Pancreas (tissue), 10 donors: ENCODE measurements at places on chromosomes 5 and 9. TPM values are rescaled to one million over a fixed set of nuclear protein-coding genes. Genes with fewer than 3 reads are reported as not detected.

The FGF18 gene
- total RNA-seq = 0.97 TPM

The C5orf34 gene
- total RNA-seq = 0.25 TPM

The GPRIN1 gene
- 0.41 TPM for total RNA-seq

The ARHGEF37 gene
- 13.6 TPM for total RNA-seq

The SLC36A3 gene
- not detected for total RNA-seq

The PRSS3 gene
- total RNA-seq = 341 TPM

The ACTBL2 gene
- total RNA-seq = not detected

The EGFL7 gene
- total RNA-seq = 17.7 TPM

The ORM2 gene
- not detected for total RNA-seq

The ANKRD31 gene
- total RNA-seq = 0.28 TPM

The HAVCR1 gene
- total RNA-seq = not detected

The PDCD1LG2 gene
- not detected for total RNA-seq

The PRRX2 gene
- total RNA-seq = 0.16 TPM

The PTGES gene
- total RNA-seq = 0.19 TPM

The ESM1 gene
- not detected for total RNA-seq

The PLPP7 gene
- 2.0 TPM for total RNA-seq

The N4BP3 gene
- total RNA-seq = 0.40 TPM

The UNC13B gene
- total RNA-seq = 27.5 TPM

The FAM221B gene
- not detected for total RNA-seq

The TXNDC8 gene
- not detected for total RNA-seq

The ADAMTS12 gene
- 0.84 TPM for total RNA-seq

The PCDHGB5 gene
- 7.9 TPM for total RNA-seq

The CDH10 gene
- 0.98 TPM for total RNA-seq

The REEP2 gene
- 0.60 TPM for total RNA-seq

The CCDC171 gene
- 3.3 TPM for total RNA-seq

The SLC6A3 gene
- not detected for total RNA-seq

The FBLL1 gene
- total RNA-seq = 0.31 TPM

The FAM200C gene
- 2.0 TPM for total RNA-seq

The CRHBP gene
- total RNA-seq = not detected

The STKLD1 gene
- 0.94 TPM for total RNA-seq

The SPACA9 gene
- 2.1 TPM for total RNA-seq

The CNTFR gene
- 0.12 TPM for total RNA-seq

The SLC22A4 gene
- total RNA-seq = 0.08 TPM

The GFI1B gene
- total RNA-seq = not detected

The NR4A3 gene
- 0.79 TPM for total RNA-seq

The AGGF1 gene
- total RNA-seq = 11.0 TPM
